ENCODE measurements at places on chromosomes 2 and 18.

DNA sequence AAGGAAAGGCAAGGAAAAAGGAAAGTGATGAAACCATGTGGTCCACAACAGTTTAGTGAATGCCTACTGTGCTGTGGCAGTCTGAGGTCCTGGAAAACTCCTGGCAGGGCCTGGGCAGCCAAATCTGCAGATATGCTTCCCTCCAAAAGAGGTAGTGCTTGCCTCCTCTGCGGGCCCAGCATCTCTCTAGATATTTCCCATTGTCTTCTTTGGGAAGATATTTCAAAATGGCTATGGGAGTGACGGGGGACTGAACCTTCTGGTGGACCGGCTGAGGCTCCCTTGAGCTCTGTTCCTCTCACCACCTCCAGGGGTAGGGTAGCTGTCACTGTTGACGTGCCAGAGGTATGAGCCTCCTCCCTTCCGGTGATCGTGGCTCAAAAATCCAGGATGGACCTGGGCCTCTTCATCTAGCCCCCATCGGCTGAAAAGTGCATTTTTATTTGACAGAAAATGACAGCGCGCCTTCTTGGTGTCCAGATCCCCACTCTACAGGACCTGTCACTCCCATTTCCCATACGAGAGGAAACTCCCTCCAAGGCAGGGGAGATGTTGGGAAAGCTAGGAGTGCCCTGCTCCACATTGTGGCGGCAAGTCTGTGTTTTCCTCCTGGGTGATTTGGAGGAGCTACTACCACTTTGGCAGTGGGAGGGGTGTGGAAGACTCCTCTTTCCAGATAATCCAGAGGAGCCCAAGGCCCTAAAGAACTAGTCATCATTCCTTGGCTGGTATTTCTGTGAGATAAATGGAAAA, 9.4 kb upstream of the PAX3 start:
- no peak for DNase-seq

GRCh38 chr2:111057045-111057444, 63.7 kb upstream of the BCL2L11 start:
- no peak for DNase-seq

- DNase-seq = no peak
These were observed 43.3 kb downstream of the CMPK2 start for GRCh38 chr2:6822406-6822805.

DNA sequence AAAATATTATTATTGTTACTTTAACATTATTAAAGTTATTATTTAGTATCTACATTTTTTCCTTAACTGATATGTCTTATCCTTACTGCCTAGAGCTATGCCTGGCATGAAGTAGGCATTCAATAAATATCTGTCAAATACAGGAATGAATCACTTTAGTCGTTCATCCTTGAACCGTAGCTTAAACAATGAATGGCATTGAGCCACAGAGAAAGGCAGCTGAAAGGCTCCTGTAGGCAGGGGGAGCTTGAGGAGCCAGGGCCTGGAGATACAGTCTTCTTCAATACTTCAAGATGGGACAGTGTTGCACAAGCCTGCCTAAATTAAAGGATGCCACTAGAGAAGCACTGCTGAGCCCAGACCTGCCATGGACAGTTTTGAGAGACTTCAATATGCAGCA, 22.5 kb downstream of the CYRIA start:
- no peak for DNase-seq

DNA sequence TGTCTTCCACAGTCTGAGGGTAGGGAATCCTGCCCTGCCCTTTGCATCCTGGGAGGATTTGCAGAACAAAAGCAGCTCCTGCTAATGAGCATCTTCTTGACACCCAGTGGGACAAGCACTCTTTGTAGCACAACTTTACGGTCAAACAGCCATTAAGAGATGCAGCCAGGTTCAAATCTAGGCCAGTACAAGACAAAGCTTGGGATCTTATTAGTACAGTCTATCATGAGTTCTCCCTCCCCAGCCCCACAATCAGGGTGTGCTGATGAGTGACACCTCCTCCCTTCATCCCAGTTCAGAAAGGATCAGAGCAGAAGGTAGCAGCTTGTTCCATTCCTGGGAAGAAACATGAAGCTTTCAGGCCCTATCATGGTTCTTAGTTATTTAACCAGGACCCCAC, 41.9 kb downstream of the MARCO start:
- DNase-seq = no peak

GRCh38 chr18:21000667-21001066, 110.9 kb downstream of the ROCK1 start:
- DNase-seq = no peak

DNA sequence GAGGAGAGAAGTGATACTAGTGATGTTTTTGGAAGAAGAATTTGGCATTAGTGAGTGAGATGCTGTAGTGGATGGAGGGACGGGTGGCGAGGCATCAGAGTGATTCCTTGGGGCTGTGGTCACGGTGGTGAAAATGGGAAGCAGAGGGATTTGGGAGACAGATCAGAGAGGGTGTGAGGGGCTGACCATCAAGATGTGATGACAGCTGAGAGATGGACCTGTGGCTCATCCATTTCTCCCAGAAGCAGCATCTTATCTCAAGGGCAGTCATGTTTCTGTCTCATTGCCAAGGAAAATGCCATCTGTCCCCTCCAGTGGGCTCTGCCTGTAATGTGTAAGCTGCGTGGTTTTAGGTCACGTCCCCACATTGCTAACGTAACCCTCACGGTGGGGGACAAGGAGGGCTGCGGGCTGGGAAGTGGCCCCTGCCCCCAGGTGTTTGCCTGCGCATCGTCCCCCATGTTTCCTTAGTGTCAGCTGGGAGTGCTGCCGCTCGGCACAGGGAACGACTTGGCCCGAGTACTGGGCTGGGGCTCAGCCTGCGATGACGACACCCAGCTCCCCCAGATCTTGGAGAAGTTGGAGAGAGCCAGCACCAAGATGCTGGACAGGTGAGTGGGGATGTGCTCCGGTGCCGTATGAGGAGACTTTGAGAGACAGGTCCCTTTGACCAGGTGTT, 91.0 kb downstream of the DGKD start:
- DNase-seq = no peak

- DNase-seq = no peak
These were observed 323.9 kb downstream of the SLC8A1 start for GRCh38 chr2:40127890-40128557.

- no peak for DNase-seq
These were observed 188.7 kb upstream of the COL3A1 start for GRCh38 chr2:188785490-188785889.

- no peak for DNase-seq
These were observed 52.2 kb downstream of the PLB1 start for GRCh38 chr2:28547906-28548600.

DNA sequence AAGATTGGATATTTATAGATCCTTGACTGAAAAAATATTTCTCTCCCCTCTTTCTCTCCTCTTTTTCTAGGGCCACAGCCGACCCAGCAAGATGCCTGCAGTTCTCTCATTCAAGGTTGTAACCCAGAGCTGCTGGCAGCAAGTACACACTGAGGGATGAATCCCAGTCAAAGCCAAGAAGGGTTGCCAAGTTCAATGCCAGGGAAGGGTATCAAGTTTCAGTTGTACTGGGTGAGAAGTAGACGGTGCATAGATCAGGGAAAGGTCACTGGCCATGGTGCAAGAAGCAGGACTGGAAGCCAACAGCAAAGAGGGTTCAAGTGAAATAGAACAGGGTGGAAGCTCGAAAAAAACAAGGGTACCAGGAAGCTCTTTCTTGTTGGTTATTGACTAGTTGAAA, 170.2 kb downstream of the NRP2 start:
- no peak for DNase-seq

- DNase-seq = no peak
These were observed 114.2 kb upstream of the ID2 start for GRCh38 chr2:8567469-8568260.

DNA sequence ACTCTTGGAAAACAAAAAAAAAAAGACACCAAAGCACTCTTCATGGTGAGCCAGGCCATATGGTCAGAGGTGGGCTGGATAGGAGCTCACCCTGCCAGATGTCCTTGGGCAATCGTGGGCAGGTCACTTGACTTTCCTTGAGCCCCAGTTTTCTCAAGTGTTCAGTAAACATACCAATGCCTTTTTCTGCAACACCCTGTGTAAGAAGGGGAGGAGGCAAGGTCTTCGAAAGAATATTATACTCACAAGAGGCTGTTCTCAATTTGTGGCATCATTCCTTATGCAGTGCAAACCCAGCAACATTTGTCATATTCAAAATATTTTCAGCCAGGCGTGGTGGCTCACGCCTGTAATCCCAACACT, 22.9 kb upstream of the TMEM87B start:
- no peak for DNase-seq

Measured in CMK (cell line).